Brain microvascular endothelial cell (primary cell): ENCODE measurements at places on chromosomes 1 and 21.

- peak; percentile 27 for DNase-seq
Measured at GRCh38 chr1:201295861-201296260, 12.6 kb downstream of the PKP1 start.

GRCh38 chr21:36698981-36699545 lies at the start of gene SIM2:
SIM2 (plus strand) TSS chr21:36699115; CDS start chr21:36699747, 632 bp downstream.
- DNase-seq: no peak

- no peak for DNase-seq
Measured at GRCh38 chr1:174652569-174653280, 205.0 kb downstream of the GPR52 start.

- DNase-seq: no peak
Measured at GRCh38 chr1:54046671-54047383, 6.2 kb downstream of the TMEM59 start.

DNA sequence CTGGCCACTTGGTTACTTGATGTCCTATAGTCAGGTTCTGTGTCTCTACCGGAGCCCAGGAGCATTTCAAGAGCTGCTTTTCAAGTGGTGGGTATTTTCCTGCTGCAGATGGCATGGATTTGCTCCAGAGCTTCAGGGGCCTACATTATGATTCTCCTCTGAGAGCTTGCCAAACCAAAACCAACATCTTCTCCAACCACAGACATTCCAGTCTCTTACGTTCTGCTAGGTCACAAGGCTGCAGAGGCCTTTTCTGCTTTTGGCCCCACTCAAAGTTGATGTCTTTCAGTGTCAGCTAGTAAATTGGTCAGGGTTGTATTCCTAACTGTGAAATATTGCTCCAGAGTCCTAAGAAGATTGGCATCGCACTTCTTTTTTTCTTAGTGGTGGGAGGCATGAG lies 14.7 kb upstream of the AQP10 start:
- DNase-seq: no peak

- DNase-seq: no peak
Measured at GRCh38 chr1:151562661-151563060, 22.6 kb downstream of the TUFT1 start.

GRCh38 chr21:41147096-41147978 lies 20.6 kb upstream of the BACE2 start:
- no peak for DNase-seq

GRCh38 chr1:159790237-159790917 lies 9.6 kb downstream of the DUSP23 start:
- DNase-seq: no peak

GRCh38 chr1:211485480-211485857 lies 6.5 kb downstream of the RD3 start:
- no peak for DNase-seq

DNA sequence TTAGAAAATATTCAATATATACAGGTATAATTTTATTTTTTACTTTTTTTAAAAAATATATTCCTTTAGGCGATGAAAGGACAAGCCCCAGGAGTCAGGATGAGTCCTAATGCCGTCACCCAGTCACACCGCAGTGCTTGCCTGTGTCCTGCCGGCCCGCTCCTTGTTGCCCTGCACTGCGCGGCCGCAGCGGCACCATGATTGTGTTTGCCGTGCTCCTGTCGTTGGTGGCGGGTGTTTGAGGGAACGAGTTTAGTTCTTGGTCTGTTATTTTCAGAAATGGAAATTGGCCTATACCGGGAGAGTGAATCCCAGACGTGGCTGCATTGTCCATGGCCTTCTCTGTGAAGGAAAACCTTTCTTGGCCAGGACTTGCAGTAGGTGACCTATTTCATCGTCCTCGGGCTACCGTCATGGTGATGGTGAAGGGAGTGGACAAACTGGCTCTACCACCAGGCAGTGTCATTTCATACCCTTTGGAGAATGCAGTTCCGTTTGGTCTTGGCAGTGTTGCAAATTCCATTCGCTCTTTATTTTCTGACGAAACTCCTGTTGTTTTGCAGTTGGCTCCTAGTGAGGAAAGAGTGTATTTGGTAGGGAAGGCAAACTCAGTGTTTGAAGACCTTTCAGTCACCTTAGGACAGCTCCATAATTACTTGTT lies 45.9 kb upstream of the CRB1 start:
- DNase-seq: no peak

GRCh38 chr1:177385760-177386698 lies 215.3 kb downstream of the BRINP2 start:
- DNase-seq: no peak

- DNase-seq: no peak
Measured at GRCh38 chr1:63868268-63868781, 94.5 kb downstream of the ROR1 start.

- no peak for DNase-seq
Measured at GRCh38 chr1:6113745-6114144, 66.4 kb downstream of the CHD5 start.

GRCh38 chr1:94339206-94339927 lies 78.8 kb upstream of the ABCD3 start:
- no peak for DNase-seq

GRCh38 chr1:8863138-8863537 lies 15.3 kb downstream of the ENO1 start:
- DNase-seq: no peak

DNA sequence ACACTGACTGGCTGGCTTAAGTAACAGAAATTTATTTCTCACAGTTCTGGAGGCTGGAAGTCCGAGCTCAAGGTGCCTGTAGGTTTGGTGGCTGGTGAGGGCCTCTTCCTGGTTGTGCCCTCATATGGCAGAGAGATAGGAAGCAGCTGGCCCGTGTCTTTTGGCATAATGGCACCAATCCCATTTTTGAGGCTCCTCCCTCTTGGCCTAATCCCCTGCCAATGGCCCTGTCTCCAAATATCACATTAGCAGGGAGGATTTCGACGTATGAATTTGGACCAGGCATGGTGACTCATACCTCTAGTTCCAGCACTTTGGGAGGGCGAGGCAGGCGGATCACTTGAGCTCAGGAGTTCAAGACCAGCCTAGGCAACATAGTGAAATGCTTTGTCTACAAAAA lies 37.4 kb downstream of the AGPAT3 start:
- no peak for DNase-seq

DNA sequence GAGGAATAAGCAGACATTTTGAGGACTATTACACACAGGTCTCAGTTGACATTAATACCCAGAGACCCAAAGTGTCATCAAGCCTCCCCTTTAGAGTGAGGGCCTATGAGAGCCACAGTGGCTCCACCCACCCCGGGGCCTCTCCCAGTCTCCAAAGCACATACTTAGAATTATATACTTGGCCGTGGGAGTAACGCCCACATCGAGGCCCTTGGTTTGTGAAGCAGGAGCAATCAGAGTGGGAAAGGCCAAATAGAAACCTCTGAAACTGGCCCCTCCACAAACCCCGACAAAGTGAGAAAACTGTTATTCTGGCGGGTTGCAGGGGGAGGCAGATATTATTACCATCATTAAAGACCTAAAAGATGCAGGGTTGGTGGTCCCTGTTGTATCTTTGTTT lies 7.0 kb upstream of the DESI2 start:
- no peak for DNase-seq

DNA sequence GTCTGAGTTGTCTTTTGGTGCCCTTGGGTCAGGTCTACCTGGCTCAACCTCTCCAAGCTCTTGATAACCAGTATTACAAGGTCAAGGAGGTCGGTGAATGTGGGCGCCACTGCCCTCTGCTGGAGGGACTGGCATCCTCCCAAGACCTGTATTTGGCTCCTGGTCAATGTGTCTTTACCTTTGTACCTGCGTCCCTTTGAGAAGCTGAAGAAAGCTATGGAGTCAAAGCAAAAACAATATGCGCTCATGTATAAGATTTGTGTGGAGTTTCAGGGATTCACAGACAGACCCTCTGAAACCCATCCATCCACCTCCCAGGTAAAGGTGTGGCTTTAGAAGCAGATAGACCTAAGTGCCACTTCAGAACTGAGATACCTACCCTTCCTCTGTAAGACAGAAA lies 61.8 kb upstream of the NBL1 start:
- no peak for DNase-seq

DNA sequence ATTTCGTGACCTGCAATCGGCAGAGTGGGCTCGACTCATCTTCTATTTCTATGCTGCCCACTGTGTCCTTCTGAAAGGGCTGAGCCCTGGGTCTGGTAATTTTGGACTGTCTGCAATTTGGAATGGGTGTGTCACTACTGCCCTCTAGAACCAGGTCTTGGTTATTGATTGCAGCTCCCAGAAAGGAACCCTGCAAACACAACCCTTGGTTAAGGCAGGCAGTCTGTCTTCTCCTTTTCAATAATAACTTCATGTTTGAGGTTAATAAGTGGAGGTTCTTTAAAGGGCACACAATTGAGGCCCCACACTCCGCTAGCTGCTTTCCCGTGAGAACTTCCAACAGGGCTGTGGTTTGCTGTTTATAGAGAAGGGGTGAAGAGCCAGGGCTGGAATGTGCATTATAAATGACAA lies 79.9 kb upstream of the LYST start:
- DNase-seq: peak; percentile 74

DNA sequence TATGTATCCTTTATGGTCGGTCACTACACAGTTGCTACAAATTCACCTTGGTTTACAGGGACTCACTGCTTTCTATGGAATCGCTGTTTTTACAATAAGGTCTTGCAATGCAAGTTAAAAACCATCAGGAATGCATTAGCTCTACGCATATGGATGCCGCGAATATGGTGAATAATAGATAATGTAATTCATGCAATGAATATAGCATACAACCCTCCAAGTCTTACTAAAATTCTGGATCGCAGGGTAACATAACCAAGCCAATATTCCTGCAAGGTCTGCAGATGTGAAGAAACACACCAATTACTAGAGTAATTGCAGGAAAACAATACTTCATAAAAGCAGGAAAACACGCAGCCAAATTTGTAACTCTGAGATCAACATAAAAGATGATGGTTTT lies 75.6 kb upstream of the BACE2 start:
- DNase-seq: no peak

- DNase-seq: peak; percentile 89
Measured at GRCh38 chr1:235883261-235883927, 16.7 kb upstream of the LYST start.

DNA sequence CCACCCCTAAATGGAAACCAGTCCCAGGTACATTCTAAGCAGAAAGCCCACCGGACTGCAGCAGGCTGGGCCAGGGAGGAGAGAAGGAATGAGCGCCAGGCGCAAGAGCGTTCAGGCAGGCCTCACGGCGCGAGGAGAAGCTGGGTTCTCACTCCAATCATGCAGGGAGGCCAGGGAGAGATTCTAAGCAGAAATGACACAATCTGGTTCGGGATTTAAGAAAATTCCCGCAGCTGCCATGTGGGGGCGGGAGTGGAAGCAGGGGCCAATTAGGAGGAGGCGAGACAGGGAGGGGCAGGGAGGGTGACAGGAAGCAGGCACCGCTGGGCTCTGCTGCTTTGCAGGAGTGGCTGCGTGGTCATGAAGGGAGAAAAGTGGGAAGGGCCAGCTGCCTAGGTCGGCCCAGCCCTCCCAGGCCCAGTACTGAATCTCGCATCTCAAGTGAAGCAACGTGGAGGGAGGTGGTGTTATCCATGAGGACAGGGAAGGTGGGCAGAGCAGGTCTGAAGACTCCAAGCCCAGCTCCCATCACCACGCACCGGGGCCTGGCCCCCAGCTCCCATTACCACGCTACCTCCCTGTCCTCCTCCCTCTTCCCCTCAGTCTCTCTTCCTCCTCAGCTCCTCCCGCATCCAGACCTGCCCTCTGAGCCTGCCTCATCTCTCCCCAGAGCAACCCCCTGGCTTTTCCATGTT lies 11.8 kb downstream of the NPHP4 start:
- DNase-seq: peak; percentile 21

DNA sequence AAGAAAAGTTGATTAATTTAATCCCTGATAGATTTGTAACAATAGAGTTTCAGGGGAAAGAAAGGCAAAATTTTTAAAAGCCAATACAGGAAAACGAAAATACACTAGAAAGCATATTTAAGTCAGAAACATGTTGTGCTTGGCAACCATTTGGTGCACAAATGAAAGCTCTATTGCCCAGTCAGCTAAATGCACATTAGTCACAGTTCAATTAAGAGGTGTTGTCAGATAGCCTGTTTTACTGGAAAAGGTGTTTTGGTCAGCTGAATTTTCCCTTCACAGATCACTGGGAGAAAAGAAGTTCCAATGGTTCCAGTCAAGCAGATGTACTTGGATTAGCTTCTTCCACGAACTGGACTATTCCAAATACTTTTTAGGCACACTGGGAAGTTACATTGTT lies 25.4 kb downstream of the RGS4 start:
- no peak for DNase-seq

DNA sequence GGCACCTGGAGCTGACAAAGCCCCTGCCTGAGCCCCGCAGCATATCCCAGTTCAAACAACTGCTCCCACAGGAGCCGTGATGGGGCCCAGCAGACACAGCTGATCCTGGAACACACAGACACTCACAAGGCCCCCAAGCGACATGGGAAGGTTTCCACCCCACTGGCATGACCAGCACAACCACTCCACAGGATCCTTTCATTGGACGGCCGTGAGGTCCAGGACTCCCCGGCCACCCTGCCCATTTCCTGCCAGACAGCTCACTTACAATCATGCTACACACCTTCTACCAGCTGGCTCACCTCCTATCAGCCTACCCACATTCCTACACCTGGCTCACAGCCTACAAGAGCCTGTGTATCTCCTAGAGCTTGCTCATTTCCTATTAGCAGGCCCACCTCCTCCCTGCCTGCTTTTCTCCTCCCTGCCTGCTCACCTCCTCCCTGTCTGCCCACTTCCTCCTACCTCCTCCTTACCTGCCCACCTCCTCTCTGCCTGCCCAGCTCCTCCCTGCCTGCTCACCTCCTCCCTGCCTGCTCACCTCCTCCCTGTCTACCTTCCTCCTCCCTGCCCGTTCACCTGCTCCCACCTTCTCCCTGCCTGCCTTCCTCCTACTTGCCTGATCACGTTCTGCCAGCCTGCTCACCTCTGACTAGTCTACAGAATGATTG lies 73.9 kb downstream of the MATN1 start:
- DNase-seq: no peak

DNA sequence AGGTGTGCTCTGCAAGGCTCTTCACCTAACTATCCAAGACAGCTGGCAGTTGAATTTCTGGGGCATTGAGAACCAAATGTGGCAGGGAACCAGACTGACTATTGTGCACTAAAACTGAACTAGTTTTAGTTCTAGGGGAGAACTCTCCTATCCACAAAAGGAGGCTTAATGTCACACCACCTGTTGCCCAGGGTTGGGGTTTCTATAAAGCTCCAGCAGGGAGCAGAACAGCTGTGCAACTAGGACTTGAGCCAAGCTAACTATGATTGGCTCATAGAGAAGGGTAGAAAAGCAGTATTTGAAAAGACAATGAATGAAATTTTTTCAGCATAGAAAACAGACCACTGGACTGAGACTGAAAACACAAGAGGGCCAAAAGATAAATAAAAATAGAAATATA lies 53.3 kb upstream of the FGGY start:
- DNase-seq: no peak

GRCh38 chr1:109975718-109976117 lies 8.8 kb upstream of the AHCYL1 start:
- peak; percentile 49 for DNase-seq

DNA sequence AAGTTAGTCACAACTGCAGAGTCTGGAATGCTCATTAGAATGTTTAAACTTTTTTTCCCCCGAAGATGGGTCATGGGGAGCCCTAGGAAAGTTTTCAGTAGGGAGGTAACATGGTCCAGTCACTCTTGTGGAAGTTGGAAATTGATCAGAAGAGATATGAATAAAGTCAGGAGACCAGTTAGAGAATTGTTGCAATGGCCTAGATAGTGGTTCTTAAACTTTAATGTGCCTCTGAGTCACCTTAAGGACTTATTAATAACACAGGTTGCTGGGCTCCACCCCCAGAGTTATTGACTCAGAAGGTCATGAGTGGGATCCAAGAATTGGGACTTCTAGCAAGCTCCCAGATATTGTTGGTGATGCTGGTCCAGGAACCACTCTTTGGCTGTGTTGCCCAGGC lies 3.2 kb upstream of the TFAP2E start:
- DNase-seq: no peak
